Activated T-cell treated with anti-CD3 and anti-CD28 coated beads for 1 hour (primary cell): ENCODE measurements at places on chromosomes 6 and 20.

DNA sequence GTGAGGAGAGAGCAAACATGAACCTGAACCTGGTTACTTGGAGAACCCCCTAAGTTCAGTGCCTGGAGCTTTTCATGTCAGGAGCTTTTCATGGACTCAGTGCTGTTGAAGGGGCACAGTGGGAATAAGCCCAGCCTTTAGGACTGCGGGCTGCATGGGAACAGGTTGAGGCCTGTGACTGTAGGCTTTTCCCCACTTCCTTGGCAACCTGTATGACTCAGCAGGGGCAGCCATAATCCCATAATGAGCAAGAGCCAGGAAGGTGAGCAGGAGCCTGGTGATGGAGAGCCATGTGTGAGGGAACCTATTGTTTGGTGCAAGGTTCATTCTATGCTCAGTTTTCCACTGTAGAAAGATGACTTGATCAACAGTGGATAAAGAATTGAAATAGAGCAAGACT is 23.4 kb downstream of the MEP1A start:
- no peak for DNase-seq

GRCh38 chr6:72739368-72739779 is 117.5 kb downstream of the KCNQ5 start:
- no peak for DNase-seq

DNA sequence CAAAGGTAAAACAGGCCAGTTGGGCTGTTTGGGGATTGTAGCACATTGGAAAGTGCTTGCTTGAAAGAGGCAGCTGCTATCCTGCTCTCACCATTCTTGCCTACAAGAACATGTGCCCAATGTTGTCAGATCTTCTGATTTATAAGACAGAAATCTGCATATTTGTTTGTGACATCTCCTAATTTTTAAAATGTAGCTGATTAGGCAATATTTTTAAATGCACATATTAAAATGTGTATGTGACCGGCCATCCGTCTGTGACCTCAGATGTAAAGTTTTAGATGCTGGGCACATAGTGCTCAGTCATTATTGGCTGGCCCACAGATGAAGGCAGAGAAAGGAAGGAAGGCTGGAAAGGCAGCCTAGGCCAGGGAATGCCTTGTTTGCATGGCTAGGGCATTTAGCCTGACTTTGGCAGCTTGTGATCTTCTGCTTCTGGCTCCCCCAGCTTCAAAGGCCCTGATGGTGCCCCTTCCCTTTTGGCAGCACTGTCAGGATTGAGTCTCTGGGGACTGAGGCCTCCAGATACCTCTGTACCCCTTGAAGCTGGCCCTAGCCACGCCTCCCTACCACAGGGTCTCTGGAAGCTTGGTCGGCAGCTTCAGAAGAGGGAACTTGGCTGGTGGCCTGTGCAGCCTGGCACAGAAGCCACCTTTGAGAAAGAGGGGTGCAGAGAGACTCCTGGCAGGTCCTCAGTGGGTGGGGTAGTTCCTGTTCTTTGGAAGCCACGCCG is 6.4 kb downstream of the SNPH start:
- DNase-seq: no peak

DNA sequence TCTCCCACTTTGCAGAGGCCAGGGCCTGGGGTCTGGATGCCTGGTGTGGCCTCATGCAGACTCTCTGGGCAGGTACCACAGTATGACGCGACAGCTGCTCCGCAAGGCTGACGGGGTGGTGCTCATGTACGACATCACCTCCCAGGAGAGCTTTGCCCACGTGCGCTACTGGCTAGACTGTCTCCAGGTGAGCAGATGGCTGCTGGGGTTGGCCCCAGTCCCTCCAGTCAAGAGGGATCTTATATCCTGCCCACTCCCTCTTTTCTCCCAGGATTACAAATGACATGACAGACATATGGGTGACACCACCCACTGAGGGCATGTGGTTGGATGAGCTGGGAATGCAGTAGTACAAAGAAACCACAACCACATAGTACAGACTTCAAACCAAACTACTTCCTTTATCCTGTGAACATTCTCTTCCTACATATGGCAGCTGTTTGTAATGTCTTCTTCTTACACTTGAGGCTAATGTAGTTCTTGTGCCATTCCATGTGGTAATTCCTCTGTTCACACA is 29.9 kb downstream of the RAB44 start:
- no peak for DNase-seq

DNA sequence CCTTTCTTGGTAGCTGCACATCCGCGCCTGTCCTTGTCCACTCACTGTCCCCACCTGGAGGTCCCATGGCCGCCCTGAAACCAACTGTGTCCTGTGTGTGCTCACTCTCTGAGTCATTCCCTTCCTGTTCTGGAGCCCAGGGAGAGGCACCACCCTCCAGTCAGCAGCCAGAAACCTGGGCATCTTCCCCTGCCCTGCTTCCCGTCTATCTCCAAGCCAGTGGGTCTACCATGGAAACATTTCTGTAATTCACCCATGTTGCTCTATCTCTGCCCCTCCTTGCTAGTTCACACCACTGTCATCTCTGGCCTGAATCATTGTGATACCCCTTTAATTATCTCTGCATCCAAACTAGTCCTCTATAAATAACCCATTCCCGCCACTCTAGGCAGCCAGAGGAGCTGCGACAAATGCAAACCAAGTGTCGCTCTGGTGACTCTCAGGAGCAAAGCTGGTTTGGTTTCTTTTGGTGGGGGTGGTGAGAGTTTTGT is 28.8 kb upstream of the SYNJ2 start:
- no peak for DNase-seq

DNA sequence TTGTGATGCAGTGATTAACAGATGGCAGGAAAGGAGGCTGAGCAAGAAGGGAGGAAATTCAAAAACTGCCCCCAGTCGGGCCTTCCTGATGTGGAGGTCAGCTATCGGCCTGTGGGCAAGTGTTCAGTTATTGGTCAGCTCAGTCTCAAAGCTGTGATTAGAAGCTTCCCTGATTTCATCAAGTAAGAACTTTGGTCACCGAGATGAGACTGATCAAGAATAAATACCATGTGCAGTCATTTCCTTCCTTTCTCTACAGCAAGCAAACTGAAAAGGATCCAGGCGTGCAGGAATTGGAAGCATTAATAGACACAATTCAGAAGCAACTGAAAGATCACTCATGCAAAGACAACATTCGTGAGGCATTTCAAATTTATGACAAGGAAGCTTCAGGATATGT is 69.7 kb downstream of the EFHC1 start:
- no peak for DNase-seq

DNA sequence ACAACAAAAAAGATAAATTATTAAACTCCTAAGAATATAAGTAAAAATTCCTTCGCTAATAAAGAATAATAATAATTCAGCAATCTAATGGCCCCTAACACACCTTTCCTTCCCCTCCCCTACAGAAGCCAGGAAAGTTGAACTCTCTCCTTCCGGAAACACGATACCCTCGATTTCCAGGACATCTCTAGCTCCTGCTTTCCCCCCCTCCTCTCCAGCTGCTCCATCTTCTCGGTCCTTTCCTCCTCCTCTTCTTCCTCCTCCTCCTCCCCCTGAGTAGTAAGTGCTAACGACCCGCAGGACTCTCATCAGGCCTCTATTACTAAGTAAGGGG is 603 bp downstream of the TASP1 start:
- no peak for DNase-seq

DNA sequence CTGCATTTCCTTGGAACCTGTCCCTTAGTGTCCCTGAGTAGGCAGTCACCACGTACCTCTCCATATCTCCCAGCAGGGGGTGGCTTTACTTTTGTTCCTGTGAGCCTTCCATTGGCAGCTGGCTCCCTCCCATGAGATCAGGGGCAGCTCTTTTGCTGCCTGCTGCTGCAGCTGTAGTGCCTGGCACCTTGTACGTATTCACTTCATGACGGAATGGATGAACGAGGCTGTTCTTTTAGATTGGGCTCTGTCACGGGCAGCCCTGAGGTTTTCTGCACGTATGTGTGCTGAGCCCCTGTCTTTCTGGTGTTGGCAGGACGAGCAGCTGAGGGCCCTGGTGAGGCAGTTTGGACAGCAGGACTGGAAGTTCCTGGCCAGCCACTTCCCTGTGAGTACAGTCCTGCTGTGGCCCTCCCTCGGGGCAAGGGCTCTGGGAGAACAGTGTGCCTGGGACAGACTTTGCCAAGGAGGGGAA is 14.6 kb downstream of the MYBL2 start:
- no peak for DNase-seq

- no peak for DNase-seq
Measured at GRCh38 chr6:80689716-80690395, 583.4 kb downstream of the BCKDHB start.

DNA sequence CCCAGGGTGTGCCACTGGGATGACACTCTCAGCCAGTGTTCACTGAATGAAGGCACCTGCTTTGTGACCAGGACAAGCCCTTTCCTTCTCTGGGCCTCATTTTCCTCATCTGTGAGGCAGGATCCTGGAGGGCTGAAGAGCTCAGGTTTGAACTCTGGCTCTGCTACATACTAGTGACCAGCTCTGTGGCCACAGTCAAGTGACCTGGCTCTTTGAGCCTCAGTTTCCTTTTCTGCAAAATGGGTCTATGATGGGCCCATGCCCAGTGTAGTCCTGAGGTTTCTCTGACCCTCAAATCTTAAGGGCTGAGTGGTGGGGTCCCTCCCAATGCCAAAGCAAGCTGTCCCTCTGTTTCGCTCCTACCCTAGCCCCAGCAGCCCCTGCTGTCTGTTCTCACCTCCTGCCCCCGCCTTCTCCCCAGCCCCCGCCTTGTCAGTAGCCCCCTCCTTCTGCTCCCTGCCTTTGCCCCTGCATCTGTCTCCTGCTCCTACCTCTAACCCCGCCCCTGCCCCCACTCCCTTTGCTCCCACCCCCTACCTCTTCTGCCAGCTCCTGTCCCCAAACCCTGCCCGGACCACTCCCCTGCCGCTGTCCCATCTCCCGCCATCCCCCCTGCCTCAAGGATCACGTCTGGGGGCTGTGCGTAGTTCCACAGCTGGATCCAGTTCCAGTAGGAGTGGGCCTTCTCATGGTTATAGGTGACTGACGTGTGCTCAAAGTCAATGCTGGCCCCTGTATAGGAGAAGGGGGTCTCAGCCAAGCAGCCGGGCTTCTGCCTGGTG is 17.0 kb downstream of the SUN5 start:
- DNase-seq: no peak

GRCh38 chr6:161115468-161115867 is 123.9 kb downstream of the MAP3K4 start:
- no peak for DNase-seq

GRCh38 chr20:43386878-43387277 is 70.8 kb upstream of the SRSF6 start:
- DNase-seq: no peak

GRCh38 chr20:3000852-3001523 is 42.4 kb upstream of the GNRH2 start:
- no peak for DNase-seq

GRCh38 chr20:61585764-61586163 is 333.7 kb downstream of the CDH4 start:
- DNase-seq: no peak

DNA sequence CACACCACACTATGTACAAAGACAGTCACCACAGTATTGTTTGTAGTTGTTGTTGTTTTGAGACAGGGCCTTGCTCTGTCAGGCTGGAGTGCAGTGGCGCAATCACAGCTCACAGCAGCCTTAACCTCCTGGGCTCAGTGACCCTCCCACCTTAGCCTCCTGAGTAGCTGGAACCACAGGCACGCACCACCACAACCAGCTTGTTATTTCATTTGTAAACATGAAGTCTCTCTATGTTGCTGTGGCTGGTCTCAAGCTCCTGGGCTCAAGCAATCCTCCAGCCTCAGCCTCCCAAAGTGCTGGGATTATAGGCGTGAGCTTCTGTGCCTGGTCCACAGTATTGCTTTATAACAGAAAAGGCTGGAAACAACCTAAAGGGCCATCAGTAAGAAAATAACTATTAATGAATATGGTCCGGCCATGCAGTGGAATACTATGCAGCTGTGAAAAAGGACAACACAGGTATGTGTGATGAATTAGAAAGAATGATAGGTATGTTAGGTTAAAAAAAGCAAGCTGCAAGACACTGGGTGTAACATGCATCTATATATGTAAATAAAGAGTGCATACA is 30.0 kb upstream of the PTGIS start:
- no peak for DNase-seq

GRCh38 chr6:109991201-109992101 is 13.3 kb downstream of the GPR6 start:
- DNase-seq: no peak

DNA sequence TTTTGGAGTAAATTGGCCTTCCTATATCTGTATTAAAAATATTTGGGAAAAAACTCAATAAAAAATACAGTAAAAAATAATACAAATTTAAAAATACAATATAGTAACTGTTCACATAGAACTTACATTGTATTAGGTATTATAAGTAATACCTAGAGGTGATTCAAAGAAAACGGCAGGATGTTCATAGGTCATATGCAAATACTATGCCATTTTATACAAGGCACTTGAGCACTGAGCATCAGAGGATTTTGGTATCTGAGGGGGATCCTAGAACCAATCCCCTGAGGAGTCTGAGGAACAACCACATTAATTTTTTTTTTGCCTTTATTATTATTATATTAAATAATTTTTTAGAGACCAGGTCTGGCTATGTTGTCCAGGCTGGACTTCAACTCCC is 41.7 kb downstream of the RNGTT start:
- DNase-seq: no peak

DNA sequence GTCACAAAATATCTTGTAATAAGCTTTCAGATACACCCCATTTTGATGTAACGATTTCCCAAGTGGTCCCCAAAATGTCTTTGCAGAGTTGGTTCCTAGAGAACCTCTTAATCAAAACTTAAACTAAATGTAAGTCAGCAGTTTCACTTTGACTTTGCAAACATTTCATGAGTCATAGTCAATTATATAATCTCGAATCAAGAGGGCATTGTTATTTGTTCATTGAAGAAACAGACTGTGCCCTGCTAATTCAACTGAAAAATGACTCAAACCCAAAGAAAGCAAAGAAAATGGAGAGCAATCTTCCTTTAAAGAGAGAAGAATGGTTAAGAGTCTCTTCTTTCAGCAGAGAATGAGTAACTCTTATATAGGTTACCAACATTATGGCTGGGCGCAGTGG is 58.3 kb downstream of the IPCEF1 start:
- DNase-seq: no peak

GRCh38 chr20:33188421-33188820 is 20.5 kb downstream of the BPIFA2 start:
- no peak for DNase-seq

DNA sequence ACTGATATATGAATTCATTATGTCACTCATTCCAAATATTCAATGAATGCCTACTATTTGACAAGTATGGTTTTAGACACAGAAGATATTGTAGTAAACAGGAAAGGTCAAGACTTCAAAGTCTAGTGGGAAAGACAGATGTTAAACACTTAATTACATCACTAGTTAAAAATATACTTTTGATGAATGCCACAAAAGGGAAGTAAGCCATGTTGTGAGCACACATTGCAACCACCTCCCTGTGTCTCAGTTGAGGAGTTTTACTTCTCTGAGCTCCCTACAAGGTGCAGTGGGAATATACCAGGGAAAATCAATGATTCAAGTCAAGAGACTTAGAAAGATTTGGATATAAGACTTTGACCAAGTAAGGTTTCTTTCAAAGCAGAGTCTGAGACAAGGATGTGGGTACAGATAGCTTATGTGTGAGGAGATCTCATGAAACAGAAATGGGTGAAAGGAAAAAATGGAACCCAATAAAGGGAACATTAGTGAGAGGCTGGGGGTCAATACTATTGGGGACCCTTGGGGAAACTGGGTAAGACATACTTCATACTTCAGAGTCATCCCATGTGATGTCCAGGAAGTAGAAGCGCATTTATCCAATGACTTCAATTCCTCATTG is 503.7 kb downstream of the KIF16B start:
- no peak for DNase-seq
